T-helper 17 cell (primary cell): ENCODE measurements at places on chromosomes 6 and 20. TPM values are rescaled to one million over a fixed set of nuclear protein-coding genes. Genes with fewer than 3 reads are reported as not detected.

GRCh38 chr20:36461600-36462439 lies 79.5 kb upstream of the MYL9 start:
- DNase-seq, result no peak

- DNase-seq, result no peak
Observed at GRCh38 chr6:145602726-145603326, 132.5 kb downstream of the EPM2A start.

GRCh38 chr6:10397756-10398445 lies 17.0 kb downstream of the TFAP2A start:
- DNase-seq, result no peak

The UNC5CL gene
- total RNA-seq, result 4.2 TPM

DNA sequence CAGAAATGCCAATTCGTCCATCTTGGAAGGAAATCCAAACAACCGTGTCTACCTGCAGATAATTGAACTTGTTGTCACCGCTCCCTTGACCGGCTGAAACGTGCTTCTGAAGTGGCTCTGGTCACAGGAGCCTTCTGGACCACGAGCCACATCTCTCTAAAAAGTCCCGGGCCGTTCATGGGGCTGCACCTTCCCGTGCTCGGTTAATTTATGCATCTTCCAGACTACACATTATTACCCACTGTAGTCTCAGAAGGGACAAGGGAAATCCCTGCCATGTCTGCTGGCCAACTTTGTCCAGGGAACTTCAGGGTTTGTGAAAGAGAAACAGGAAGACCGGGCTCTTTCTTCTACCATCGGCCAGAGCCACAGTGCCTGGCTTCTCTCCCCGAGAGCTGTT lies 63.4 kb upstream of the MPC1 start:
- no peak for DNase-seq
